ENCODE measurements at places on chromosomes 1 and 21.

DNA sequence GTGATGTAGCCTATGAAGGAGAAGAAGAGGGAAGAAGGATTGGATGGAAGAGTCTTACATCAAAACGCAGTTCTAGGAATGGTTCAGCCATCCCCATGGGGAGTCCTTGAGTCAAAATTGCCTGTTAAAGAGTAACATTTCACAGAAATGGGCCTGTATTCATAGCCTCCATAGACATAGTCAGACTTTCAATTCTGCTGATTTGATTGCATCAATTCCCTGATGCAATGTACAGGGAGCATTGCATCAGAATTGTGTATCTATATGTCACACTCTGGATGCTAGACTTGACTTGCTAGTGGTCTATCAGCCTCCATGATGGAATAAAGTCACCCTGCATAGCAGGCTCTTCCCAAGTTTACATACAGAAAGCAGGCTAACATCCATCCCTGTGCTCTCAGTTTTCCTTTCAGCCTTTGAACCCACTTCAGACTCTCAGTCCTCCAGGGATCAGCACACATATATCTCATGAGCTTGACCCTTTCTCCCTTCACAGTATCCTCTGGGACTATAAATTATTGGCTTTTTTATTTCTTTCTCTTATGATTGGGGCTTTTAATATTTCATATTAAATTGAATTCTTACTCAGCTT lies 1111.7 kb upstream of the B3GALT2 start:
- no peak for DNase-seq

DNA sequence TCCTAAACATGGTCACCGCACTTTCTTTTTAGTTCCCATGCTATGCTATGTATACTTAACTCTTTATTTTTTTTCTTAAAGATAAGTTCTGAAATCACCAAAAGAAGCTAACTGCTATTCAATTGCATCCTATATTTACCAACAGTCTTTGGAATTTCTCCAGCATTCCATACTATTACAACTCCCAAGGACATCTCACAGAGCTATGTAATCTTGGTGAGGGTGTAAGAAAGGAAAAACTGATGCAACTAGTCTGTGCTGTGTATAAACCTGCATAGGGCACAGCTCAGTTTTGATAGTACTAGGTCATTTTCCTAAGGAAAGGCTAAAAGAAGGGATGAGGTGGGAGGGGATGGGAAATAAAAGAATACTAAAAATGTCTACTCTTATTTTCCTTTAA lies 78.0 kb downstream of the PTPN14 start:
- DNase-seq, result no peak

- DNase-seq, result peak; percentile 69
Observed at GRCh38 chr1:50066806-50067205, 41.9 kb upstream of the ELAVL4 start.

DNA sequence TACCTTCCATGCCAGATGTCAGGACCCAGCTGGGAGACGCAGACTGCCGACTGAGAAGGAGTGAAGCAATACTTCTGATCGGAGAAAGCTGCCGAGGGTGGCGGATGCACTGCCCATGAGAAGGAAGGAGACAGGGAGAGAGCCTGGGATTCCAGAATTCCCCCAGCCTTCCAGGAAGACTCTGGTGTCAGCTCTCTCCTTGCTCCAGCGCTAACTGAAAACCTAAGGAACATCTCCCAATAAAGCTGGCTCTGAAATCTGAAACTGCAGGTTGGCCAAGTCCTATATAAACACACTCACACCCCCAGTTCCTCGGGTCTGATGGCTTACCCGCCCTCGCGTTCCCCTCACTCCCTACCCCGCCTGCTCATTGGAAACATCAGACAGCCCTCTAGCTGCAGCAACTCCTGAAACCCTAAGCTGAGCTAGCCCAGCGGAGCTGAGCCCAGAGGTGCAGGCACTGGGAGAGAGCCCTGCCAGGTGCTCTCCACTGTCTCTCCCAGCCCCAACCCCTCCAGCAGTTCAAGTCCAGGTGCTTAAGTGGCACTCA lies 52.3 kb downstream of the PLEKHA6 start:
- DNase-seq, result peak; percentile 55

GRCh38 chr21:45557616-45558043 lies 15.4 kb upstream of the SLC19A1 start:
- DNase-seq, result no peak

DNA sequence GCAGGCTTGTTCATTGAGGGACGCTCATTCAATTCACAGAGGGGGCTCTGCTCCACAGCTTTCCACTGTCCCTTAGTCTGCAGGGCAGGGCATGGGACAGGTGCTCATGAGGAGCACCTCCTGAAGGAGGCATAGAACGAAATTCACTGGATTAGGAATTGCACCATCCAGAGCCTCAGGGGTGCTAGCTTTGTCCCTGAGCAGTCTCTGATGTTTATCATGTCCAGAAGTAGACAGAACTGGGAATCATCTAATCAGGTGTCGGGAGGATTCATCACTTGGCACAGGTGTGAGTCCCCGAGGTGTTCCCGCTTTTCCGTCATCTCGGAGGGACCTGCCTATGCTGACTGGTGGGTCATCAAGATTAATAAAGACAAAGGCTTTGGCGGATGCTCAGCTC lies 321.4 kb downstream of the AJAP1 start:
- DNase-seq, result no peak

DNA sequence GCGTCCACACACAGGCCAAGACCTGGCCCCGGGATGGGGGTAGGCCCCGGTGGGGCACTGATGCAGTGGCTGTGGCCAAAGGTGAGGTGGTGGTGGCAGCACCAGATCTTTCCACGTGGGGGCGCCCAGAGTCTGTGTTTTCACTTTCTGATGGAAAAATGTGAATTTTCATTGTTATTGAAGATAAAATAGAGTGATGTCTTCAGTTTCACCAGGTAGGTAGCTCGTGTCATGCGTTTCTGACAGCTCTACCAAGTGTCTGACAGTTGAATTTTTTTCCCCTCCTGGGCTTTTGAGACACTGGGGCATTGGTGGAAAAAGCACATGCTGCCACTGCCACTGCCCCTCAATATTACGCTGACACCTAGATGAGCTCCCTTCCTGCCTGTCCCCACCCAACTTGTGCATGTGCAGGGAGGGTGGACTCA lies 40.0 kb upstream of the MAGOH start:
- DNase-seq, result no peak

GRCh38 chr1:156319664-156320063 lies 18.4 kb downstream of the CCT3 start:
- no peak for DNase-seq

GRCh38 chr1:99227056-99227897 lies 37.0 kb upstream of the PLPPR4 start:
- DNase-seq, result no peak

GRCh38 chr1:245317217-245317616 lies 162.4 kb downstream of the KIF26B start:
- DNase-seq, result no peak

DNA sequence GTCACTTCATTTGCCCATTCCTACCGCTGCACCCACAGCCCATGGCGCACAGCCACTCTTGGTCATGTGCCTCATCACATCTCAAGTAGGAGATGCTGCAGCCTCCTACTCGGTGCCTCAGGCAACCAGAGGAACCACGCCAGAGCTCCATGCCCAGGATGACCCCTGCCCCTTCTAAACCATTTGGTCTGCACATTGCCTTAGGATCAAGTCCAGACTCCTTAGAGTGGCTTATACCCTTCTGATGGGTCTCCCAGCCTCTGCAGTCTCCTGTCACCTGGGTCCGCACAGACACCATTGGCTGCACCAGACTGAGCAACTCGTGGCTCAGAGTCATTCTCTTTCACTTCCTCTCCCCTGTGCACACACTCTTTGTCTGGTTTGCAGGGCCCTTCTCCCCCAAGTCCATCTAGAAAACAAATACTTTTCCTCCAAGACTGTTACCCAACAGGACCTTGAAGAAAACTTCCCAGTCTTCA lies 2.2 kb upstream of the ADORA3 start:
- DNase-seq, result no peak
